ENCODE measurements at places on chromosomes 2 and 18.

DNA sequence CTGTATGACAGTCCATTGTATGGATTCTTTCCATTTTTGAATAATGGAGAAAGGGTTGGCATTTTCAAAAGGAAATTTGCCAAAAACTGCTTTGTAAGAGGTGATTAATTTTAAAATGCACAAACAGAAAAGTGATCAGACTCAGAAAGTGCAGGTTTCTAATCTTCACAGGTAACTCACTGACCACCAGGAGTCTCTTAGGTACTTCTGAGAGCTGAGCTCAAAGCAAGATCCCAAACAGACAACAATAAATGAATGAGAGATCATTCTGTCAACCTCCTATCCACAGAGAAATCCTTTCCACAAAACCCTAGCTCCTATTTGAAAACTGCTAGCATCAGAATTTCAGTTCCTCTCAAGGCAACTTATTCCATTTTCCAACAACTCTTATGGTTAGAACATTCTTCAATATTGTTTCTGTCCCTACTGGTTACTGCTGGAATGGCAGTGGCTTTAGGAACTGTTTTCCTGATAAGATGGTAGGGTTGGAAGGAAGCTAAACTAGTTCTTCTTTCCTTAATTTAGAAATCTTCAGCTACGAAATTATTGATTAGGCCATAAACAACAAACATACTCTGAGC, 20.6 kb upstream of the HAAO start:
- DNase-seq = no peak

DNA sequence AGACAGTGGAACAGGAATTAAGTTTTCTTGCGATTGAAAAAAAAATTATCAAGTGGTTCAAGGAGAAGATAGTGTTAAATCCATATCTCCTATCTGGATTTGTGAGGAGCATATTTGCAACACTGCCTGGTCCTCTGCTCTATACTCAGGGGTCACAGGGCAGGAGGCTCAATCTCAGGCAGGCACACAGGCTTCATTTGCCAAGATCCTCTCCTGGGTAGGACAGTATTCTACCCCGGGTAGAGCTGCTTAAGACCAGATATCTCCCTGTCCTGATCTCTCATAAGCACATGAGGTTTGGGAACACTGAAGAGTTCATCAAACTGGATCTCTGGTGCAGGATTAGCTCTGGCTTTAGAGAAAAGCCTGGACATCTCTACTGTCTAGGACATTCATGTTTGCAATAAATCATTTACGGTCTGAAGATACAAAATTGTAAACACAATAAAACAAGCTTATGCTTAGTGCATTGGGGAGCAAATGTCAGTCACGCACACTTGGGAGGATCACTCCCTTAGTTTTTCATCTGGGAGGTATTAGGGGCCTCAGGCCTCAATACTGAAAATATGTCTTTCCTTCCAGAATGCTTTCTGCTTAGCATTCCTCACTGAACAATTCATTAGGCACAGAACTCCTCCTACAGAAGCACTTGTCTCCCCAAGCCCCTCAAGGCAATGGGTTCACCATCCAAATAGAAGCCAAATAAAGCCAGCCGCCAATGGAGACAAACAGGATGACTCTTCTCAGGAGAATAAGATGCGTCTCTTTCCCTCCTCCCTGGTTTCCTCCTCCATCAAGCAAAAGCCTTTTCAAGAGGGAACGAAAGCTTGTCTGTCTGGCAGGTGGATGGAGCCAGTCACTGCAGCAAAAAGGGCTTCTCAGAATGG, 34.1 kb upstream of the LCLAT1 start:
- no peak for DNase-seq

GRCh38 chr2:219634951-219635751, 7.7 kb downstream of the SLC4A3 start:
- DNase-seq = no peak

GRCh38 chr2:10080536-10081304, 509 bp upstream of the CYS1 start:
- no peak for DNase-seq

DNA sequence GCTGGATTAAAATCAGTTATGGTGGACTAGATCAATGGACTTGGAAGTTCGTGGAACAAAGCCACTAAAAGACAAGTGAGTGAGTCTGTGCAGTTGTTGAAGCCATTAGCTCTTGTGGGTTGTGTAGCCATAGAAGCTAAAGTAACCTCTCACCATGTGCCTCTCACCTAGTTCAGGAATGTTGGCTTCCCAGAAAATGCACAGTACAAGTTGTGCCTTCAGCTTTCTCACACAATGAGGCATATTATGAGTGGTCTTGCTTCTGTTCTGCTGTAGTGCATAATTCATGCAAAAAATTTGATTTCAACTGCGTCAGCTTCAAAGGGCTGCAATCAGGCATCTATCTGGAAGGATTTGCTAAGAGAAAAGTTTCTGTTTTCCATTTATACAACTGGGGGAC, 26.2 kb downstream of the CERS6 start:
- no peak for DNase-seq

GRCh38 chr2:118048401-118048800, 34.5 kb upstream of the CCDC93 start:
- no peak for DNase-seq

- no peak for DNase-seq
These were observed 63.2 kb downstream of the GNAL start for GRCh38 chr18:11752116-11752911.

DNA sequence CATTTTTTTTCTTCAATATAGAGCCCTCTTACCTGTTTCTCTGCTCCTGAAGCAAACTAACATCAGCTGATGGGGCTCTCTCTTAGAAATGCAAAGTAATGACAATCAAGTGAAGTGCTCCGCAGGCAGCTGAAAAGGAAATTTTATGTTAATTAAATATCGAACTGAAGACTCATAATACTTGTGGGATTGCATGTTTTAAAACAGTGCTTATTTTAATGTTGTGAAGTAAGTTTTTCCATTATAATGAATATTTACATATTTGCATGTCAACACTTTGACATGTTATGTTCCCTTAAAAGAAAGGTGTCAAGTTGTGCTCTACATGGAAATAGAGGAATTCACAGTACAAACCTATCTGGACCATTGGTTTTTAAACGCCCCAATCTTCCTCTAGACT, 97.1 kb downstream of the EML6 start:
- no peak for DNase-seq

GRCh38 chr18:13576598-13576997, 149.8 kb downstream of the FAM210A start:
- no peak for DNase-seq

DNA sequence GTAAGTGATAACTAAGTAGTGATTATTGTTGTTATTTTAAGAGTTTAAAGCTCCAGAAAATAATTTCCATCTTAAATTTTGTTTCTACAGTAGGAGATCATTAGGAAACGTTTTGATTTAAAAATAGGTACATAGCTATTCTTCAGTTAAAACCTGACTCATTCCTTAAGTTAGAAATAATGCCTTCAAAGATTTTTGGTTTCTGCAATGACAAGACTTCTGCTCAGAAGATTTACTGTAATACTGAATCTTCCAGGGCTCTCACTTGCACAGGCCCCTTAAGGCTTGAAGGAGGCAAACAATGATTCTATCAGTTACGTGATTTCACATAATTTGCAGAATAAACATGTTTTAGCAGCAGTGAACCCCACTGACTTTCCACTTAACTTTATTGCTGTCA, 333.7 kb downstream of the RAD51AP2 start:
- no peak for DNase-seq

GRCh38 chr2:231198291-231199173, at the start of gene ARMC9:
TSS of gene ARMC9 (plus strand) at chr2:231198631. CDS start at chr2:231206239, 7,608 bp downstream.
- peak; percentile 58 for DNase-seq

DNA sequence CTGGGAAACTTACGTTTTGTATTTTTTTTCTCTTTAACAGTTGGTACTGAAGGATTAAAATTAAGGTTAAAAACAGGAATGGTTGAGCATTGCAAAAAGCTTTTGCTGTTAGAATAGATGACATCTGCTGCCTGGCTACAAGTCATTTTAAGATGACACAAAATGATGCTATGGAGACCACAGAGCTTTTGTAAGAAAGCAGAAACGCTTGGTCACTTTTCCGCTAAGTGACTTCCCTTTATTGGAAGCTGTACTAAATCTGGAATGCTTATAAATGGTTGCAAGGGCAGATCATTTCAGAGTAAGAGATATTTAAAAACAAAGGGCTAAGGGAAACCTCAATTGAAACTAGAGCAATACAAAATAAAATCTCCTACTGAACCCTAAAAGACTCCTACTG, 544.0 kb downstream of the STK39 start:
- DNase-seq = no peak

DNA sequence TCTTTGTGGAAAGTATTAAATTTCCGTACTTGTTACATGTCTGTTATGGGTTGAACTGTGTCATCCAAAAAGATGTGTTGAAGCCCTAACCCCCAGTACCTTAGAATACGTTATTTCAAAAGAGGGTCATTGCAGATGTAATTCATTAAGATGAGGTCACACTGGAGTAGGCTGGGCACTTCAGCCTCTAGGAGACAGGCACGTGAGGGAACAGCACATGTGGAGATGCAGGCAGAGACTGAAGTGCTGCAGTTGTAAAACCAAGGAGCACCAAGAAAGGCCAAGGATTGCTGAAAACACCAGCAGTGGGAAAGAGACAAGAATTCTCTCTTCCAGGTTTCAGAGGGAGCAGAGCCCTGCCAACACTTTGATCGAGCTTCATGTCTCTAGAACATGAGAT, 4.6 kb upstream of the RHBDD1 start:
- DNase-seq = no peak

- no peak for DNase-seq
These were observed 818 bp upstream of the SLC20A1 start for GRCh38 chr2:112644933-112645309.

DNA sequence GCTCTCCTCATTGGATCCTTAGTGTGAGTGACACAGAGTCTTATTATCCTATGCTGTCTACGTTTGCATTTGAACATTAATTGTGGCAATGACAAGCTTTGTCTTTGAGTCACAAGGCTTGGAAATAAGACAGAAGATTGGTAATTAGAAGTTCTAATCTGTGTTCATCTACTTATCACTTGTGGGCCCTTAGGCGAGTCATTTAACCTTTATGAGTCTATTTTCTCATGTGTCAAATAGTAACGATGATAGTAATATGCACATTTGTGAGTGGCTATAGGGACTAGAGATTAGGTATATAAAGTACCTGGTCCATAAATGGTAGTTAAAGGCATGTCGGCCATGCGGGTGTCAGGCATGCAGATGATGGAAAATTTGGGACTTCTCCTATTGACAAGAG, 105.6 kb upstream of the NABP1 start:
- no peak for DNase-seq

All from effector CD4-positive, alpha-beta T cell (primary cell).